ENCODE measurements at places on chromosomes 1 and 21.
A peak's percentile ranks its signal among the peaks of the same experiment; 100 is the strongest.

DNA sequence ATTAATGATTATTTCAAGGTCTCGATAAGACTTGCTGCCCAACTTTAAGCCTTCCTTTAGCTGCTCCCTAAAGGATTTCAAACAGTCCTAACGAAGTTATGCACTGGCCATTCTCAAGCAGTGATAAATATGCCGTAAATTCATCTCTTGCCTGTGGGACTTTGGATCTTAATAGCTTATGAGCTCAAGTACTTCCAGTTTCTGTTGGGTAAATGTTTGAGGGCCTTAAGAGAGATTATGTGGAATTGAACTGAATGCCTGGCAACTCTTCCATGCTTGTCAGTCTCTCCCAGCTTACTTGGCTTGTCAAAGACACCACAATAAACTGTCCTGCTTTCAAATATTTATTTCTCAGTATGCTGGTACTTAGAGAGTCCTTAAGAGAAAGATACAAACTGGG is 3.5 kb upstream of the OR10J4 start:
- DNase-seq: no peak

DNA sequence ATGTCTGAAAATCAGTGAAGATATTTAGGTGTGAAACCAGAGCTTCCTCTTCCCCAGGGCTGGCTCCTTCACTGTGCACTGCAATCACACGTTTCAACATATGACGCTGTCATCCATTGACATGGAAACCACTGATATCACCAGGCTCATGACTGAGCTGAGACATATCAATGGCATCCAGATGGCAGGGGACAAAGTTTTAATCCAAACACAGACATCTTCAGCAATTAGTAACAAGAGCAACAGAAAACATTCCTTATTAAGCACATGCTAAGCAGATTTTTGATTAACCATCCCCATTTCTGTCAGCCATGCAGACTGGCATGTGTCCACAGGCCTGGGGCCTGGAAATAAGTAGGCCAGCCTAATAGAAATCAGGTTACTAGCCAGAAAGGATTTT is 108.0 kb upstream of the ADAR start:
- no peak for DNase-seq

DNA sequence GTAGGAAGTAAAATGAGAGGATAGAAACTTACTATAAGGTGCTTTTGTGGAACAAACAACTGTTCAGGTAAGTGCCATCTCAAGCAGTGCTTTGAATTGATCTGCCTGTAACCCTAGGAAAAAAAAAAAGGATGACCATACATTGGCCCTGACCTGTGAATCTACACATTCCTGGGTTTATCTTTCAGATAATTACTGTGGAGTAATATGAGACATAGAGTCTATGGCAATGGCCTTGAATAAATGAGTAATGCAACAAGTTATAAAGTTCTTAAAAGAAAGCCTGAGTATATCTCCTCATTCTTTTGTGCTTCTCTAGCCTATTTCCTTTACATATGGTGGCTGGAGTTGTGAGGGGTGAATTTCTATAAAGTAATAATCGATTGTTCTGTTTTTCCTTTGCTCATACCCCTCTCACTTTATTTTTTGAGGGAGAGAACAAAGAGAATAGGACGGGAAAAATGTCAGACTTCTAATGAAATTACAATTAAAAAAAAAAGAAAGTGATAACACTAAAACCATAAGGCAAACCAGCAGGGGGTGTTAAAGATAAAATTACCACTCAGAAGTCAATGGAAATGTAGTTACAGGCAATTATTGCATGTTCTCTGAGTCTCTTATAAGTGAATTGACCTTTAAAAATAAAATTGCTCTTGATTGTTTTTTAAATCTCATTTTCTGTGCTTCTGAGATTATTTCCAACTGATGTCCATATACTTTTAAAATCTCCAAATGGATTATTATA is 12.4 kb upstream of the ATP1A1 start:
- no peak for DNase-seq

DNA sequence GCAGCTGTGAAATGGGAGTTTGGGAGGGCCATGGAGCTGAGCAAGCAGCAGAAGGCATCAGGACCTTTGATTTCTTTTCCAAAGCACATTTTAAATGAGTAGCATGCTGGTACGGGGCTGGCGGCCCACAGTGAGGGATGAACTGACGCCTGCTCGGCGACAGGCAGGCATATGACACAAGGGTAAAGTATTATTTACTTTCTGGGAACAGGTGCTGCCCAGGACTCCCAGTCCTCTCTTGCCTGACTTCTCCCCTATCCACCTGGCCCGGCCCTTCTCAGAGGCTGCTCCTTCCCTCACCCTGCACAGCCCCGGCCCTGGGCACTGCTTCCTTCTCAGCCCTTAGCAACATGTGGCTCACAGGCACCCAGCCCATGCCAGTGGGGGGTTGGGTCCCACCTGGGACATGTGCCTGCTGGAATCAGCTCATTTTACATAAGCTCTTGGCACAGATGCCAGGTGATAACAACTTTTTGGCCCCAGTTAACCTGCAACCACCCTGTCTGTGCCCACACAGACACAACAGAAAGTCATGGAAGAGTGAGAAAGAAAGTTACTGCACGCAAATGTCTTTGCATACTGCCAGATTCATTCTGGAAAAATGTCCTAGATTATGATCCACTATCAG is 112.3 kb upstream of the GADD45A start:
- no peak for DNase-seq

DNA sequence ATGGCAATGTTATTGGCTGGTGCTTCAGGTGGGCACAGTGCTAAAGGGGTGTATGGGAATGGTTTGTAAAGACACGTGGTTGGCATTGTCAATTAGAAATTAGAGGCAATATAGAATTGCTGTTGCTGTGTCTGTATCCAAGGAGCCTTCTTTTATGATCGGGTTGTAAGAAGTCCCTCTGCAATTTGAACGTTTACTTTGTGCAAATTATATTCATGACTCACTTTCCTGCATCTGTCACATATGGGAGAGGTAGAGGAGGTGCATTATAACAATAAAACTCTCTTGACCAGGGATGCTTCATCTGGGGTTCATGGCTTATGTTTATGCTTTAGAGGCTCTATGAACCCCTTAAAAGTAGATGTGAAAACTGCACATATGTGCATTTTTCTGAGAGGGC is 130.4 kb upstream of the DNAH14 start:
- DNase-seq: no peak

DNA sequence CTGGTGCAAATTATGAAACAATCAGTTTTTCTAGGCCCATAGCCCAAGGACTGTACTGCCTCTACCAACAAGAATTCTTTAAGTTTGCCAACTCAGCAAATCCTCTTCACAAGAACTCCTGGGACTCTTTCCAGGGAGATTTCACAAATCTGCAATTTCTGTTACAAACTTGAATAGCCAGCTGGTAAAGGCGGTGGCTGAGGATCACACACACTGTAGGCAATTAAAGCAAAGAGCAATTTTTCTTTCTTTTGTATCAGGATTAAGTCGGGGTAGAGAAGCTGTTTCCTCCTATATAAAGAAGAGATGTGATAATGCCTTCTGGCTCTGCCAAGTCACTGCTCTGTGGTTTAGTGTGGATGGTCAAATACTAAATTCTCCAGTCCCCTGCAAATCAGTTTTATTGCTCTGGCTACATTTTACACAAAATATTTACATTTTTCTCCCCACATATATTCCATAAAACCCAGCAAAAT is 1.7 kb downstream of the ALDH9A1 start:
- DNase-seq: no peak

- no peak for DNase-seq
Observed at GRCh38 chr1:26537951-26538352, 8.4 kb downstream of the RPS6KA1 start.

DNA sequence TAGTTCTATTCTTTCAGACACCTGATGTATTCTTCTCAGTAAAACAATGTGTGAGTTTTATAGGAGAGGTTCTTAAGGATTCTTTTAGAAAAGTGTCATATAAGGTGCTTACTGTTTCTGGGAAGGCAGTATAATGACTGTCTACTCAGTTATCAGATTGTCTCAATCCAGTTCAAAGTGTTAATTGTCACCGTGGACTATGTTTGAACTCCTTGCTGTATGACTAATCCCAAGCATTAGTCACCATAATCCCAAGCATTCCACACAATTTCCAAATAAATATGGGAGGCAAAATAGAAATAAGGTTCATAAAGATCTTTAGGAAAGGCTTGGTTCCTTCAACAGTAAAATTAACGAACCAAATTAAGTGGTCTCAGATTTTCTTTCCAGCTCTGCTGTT is 342.1 kb upstream of the NR5A2 start:
- DNase-seq: no peak

DNA sequence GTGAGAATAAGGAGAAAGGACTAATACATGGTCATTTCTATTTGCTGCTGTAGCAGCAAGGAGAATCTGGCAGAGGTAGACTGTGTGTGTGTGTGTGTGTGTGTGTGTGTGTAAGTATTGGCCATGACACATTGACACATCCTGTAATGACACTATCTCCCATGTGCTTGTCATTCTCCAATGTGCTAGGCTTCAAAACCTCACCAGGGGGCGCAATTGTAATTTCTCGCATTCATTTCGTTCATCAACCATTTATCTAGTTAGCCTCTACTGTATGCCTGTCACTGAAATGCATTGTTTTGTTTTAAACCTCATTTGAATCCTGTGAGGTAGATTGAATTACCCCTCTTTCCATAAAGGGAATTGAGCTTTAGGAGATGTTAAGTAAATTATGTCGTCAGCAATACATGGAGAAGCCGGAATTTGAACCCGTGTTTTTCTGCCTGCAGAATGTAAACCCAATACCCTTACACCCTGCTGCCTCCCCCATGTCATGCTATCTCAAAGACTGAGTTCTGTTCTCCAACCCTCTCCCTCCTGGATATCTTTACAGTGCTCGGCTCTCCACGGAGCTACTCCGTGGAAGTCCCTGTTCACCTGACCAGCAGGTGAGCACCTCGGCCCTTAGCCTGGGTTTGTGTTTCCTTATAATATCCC is 100.8 kb downstream of the UCK2 start:
- peak; percentile 12 for DNase-seq

GRCh38 chr21:31198575-31198974 is 145.5 kb downstream of the TIAM1 start:
- DNase-seq: no peak

DNA sequence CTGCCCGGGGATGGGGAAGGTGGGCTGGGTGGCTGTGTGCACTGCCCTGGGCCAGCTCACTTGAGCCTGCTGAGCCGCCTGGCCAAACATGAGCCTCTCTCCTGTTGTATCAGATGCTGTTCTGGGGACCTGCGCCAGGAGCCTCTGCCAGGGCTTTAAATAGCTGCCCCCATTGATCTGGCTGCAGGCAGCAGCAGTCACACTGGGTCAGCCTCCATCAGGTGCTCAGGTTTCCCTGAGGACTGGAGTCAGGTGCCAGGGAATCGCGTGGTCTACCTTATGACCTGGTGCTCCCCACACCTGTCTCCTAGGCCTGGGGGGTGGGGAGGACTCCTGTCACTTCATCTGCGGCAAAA is 700 bp upstream of the CCDC28B start:
- DNase-seq: no peak

DNA sequence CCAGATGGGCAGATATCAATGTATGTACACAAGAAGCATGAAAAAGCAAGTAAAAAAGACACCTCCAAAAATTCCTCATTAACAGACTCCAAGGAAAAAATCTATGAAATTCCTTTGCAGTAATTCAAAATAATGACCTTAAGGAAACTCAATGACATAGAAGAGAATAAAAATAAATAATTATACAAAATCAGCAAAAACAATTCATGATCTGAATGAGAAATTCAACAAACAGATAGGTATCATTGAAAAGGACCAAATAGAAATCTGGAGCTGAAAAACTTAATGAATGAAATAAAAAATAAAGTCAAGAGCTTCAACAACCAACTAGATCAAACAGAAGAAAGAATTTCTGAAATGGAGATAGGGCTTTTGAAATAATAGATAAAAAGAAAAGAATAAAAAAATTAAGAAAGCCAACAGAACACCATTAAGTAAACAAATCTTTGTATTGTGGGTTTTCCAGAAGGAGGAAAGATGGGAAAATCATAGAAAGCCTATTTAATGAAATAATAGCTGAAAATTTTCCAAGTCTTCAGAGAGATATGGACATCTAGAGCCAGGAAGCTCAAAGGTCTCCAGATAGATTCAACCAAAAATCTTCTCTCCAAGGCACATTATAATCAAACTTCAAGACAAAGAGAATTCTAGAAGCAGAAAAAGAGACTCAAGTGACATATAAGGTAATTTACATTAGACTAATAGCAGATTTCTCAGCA is 52.0 kb upstream of the KCNK1 start:
- DNase-seq: no peak

DNA sequence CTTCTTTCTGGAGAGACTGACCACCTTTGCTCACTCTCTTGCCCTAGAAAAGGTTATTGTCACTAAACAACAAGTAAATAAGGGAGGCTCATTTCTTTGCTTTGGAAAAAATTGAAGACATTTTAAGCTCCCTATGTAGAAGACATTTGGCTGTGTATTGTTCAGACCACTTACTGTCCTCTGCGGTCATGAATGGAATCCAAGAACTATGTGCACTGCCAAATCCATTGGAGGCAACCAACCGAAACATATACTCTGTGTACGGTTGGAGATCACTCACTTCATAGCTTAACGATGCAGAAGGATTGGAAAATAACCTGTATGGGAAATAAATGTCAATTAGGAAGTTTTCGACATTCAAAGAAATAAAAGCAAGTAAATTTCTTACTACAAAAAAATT is 332.8 kb downstream of the KCTD3 start:
- DNase-seq: no peak

- no peak for DNase-seq
Observed at GRCh38 chr1:50562106-50562505, 138.9 kb upstream of the DMRTA2 start.

DNA sequence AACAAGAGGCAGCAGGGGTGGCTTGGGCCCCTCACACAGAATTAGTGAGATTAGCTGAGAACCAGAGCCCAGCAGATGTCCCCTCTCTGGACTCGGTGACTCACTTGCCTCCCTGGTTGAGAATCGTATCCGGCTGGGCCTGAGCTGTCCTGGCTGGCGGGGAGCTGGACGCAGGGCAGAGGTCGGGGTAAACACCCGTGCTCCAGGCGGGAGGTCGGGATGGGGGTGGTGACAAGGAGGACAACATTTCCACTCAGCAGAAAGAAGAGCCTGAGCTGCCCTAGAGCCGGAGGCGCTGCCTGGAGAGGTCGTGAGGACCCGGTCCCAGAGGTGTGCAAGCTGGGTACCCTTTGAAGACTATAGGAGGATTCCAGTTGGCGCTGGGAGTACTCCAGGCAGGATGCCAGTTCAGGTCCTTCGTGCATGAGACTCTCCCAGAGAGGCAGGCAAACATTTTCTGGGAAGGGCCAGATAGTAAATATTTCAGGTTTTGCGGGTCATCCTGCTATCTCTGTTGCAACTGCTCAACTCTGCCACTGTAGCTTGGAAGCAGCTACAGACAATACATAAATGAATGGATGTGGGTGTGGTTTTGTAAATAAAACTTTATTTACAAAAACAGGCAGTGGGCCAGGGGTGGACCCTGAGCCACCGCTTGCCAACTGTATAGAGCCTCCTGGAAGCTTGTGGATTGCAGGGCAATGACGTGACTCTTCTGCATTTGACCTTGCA is 116.8 kb upstream of the WNT4 start:
- no peak for DNase-seq

Measured in stimulated activated CD4-positive, alpha-beta T cell treated with anti-CD3 and anti-CD28 coated beads, Interleukin-4, amount 100 ng/mL, for 4 hours (primary cell).